ENCODE measurements at places on chromosomes 2 and 18. TPM values are rescaled to one million over a fixed set of nuclear protein-coding genes. Genes with fewer than 3 reads are reported as not detected.

DNA sequence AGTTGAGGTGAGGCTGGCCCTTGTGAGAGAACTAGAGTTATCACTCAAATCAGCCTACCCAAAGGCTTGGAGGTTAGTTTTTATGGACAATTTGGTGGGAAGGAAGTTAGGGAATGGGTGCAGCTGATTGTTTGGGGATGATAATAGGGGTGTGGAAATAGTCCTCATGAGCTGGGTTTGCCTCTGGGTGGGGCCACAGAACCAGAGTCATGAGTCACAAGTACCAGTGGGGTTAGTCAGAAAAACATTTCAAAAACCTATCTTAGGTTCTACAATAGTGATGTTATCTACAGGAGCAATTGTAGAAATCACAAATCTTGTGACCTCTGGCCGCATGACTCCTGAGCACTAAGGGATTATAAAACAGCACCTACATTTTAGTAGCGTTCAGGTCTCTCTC is 630.1 kb upstream of the PIK3C3 start:
- DNase-seq: no peak
- H3K27me3 ChIP-seq: no peaks in the 10 kb centered on the region
- no peaks in the 10 kb centered on the region for H3K4me1 ChIP-seq
- H3K36me3 ChIP-seq: no peaks in the 10 kb centered on the region
- no peak overlapping the region for H3K4me3 ChIP-seq

- H3K4me1 ChIP-seq: peaks cover 25% of the 10 kb centered on the region
- H3K36me3 ChIP-seq: no peaks in the 10 kb centered on the region
- peaks cover 22% of the 10 kb centered on the region for H3K27me3 ChIP-seq
- no peak overlapping the region for H3K27ac ChIP-seq
Measured at GRCh38 chr2:111709321-111709720, 174.7 kb downstream of the ANAPC1 start.

Gene RMND5A
- total RNA-seq: 29.6 TPM

- no peaks in the 10 kb centered on the region for H3K27me3 ChIP-seq
- no peak for DNase-seq
- H3K4me1 ChIP-seq: no peaks in the 10 kb centered on the region
- H3K4me3 ChIP-seq: no peak overlapping the region
Measured at GRCh38 chr18:26405190-26405801, 143.1 kb downstream of the KCTD1 start.

DNA sequence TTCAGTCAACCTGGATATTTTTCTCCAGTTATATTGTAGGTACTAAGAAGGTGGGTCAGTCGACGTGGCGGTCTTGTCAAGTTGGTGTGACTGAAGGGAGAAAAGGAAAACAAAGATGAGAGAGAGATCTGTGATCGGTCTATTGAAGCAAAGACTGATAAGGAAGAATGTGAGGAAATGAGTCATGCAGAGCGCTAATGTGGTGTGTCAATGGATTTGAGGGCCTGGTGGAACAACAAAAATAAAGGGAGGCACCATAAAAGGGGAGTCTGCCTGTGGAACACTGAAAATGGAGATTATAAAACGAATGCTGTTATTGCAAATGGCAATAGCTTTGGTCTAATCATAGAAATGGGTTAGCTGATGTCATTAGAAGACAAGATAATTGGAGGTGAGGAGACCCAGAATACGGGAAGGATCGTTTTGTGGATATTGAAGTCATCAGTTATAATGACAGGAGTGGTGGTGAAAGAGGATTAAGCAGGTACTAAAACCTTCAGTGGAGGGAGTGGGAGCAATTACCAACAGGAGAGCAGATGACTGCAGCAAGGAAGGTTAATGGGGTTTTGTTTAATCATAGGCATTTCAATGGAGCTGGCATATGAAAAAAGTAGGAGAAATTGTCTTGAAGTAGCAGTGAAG is 599.1 kb upstream of the FSHR start:
- no peak for DNase-seq
- no peaks in the 10 kb centered on the region for H3K4me1 ChIP-seq
- H3K4me3 ChIP-seq: no peak overlapping the region
- H3K27ac ChIP-seq: no peak overlapping the region
- no peaks in the 10 kb centered on the region for H3K27me3 ChIP-seq

Gene CRYGC
- total RNA-seq: not detected

DNA sequence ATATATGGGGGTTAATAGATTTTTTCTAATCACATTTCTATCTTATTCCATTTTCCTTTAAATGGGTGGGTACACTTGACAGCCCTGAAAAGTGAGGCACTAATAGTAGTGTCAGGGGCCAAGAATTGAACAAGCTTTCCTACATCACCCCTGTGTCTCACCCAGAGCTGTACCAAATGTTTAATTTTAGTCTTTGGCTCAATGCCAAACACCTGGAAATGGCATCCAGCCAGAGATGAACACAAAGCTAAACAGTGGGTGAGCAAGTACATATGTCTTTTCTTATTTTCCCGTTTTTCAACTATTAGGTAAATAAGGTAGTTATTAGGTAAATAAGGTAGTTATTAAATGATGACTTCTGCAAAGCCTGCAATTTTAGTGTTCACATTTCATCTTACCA is 276.3 kb upstream of the ERBB4 start:
- H3K36me3 ChIP-seq: no peaks in the 10 kb centered on the region
- H3K27me3 ChIP-seq: no peaks in the 10 kb centered on the region
- no peak overlapping the region for H3K4me3 ChIP-seq
- peaks cover 8% of the 10 kb centered on the region for H3K4me1 ChIP-seq
- no peak for DNase-seq

Gene TMEFF2
- total RNA-seq: not detected

- H3K4me1 ChIP-seq: no peaks in the 10 kb centered on the region
- no peak overlapping the region for H3K27ac ChIP-seq
- no peak for DNase-seq
Measured at GRCh38 chr2:70706026-70706795, 61.8 kb downstream of the ADD2 start.

Gene GALNT3
- total RNA-seq: 27.7 TPM

DNA sequence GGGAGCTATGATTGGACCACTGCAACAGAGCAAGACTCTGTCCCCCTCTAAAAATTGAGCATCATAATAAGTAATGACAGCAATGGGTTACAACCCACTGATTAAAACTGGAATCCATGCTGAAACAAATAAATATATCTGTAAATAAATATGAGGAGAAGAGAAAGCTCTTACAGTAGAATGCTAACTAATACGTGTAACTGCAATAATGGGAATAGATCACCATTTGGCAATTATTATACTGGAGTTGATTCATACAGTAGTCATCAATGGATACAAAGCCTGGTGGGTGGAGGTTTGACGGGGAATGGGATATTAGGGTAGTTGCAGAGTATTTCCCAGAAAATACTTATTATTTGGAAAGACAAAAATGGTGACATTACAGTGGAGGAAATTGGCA is 6.1 kb upstream of the INO80B start:
- H3K4me3 ChIP-seq: no peak overlapping the region
- no peak for DNase-seq
- H3K27me3 ChIP-seq: peaks cover 24% of the 10 kb centered on the region
- no peaks in the 10 kb centered on the region for H3K36me3 ChIP-seq
- peaks cover 19% of the 10 kb centered on the region for H3K4me1 ChIP-seq

DNA sequence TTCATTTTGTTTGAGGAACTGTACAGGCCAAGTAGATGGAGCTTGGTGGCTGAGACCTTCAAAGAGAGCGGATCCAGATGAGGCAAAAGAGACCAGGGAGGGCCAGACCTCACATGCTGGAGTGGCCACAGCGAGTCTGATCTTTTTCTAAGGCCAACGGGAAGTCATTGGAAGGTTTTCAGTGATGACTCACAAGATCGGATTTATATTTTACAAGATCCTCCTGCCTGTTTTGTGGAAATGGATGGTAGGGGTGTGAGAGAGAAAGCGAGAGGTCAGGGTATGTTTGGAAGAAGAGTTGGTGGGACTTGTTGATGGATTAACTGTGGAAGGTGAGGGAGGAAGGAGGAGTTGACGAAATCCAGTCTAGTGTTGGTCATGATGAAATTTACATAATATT is 44.6 kb upstream of the TUBA3D start:
- no peak overlapping the region for H3K27ac ChIP-seq
- no peak for DNase-seq
- no peak overlapping the region for H3K4me3 ChIP-seq
- peaks cover 6% of the 10 kb centered on the region for H3K4me1 ChIP-seq

DNA sequence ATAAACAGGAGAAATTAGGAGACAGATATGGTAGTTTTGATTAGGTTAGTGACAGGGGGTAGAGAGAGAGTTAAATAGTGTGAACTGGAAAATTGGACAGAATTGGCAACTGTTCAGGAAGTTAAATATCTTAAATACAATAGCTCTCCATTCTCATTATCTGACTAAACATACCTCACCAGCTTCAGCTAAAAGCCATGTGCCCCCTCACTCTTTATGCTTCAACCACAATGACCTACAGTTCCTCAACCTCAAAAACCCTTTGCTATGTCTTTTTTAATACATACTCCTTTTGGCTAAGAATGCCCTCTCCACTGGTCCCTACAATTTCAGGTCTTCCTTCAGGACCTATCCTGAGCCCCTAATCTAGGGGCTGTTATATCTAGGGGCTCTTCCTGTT is 740.2 kb upstream of the ZEB2 start:
- no peak overlapping the region for H3K27ac ChIP-seq
- peaks cover 2% of the 10 kb centered on the region for H3K4me1 ChIP-seq
- DNase-seq: no peak
- H3K27me3 ChIP-seq: peaks cover 5% of the 10 kb centered on the region
- no peak overlapping the region for H3K4me3 ChIP-seq

GRCh38 chr2:205665791-205666190 is 16.5 kb upstream of the NRP2 start:
- no peak for DNase-seq
- H3K4me3 ChIP-seq: no peak overlapping the region
- no peaks in the 10 kb centered on the region for H3K36me3 ChIP-seq
- H3K27ac ChIP-seq: no peak overlapping the region
- peaks cover 11% of the 10 kb centered on the region for H3K4me1 ChIP-seq

DNA sequence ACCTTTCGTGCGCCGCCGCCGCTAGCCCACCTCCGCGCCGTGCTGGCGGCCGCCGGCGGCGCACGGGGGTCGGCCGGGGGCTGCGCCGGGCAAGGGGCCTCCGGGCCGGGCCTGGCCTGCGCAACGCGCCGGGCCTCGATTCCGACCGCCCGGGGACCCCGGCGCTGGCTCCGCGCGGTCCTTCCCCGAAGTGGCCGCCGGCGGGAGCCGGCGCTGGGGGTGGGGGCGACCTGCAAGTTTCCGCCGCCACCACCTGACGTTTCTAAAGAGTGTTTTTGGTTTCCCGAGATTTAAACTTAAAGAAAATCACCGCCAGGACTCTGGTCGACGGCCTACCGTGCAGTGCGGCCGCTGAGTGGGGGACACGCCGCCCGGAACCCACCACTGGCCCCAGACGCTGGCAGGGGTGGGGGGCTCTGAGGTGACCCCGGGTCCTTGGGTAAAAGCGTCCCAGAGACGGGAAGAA is 3.8 kb upstream of the GATA6 start:
- no peak for DNase-seq
- H3K27me3 ChIP-seq: peaks cover 70% of the 10 kb centered on the region
- H3K4me3 ChIP-seq: no peak overlapping the region
- H3K4me1 ChIP-seq: peaks cover 16% of the 10 kb centered on the region
- peaks cover 6% of the 10 kb centered on the region for H3K36me3 ChIP-seq

DNA sequence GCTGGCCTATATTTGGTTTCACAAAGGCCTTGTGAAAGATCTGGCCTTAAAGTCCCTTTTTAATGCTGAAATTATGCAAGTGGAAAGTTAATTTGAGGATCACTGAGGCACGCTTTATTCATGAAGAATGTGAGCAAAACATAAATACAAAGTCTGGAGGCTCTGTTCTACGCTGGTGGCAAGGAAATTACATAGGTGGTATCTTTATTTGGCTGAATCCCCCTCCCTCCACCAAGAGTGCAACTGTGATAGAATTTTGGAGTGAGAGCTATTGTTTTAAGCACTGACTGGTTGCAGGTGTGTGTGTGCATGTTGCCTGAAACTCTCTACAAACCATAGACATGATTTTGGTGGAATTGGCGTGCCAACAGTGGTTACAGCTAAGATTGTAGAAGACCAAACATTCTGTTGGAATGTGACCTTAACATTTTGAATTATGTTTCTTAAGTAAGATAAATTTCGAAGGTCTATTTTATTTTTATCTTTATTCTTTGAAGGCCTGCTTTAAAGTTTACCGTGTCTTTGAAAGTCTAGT is 114.3 kb downstream of the SPTBN1 start:
- peak overlapping the region; percentile 76 for H3K4me3 ChIP-seq
- no peak for DNase-seq
- H3K27me3 ChIP-seq: no peaks in the 10 kb centered on the region
- peaks cover 84% of the 10 kb centered on the region for H3K4me1 ChIP-seq

DNA sequence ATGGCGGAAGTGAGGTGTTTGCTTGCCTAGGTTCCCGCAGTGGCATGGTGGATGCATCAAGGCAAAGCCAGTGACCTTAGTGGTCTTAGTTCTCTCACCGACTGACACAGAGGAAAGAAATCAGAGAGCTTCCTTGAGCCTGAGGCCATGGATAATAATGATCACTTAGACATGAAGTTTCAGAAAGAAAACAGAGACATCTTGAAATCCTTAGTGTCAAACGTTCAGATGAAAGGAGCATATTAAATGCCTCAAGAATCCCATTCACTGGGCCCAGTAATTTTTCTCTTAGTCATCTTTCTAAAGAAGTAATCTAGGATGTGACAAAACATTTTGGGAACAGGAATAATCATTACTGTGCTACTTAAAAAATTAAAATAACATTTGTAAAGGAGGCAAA is 35.2 kb downstream of the COPS8 start:
- no peaks in the 10 kb centered on the region for H3K4me1 ChIP-seq
- no peak overlapping the region for H3K4me3 ChIP-seq
- H3K36me3 ChIP-seq: no peaks in the 10 kb centered on the region
- DNase-seq: no peak
- H3K27me3 ChIP-seq: no peaks in the 10 kb centered on the region

GRCh38 chr2:143355870-143356269 is 226.7 kb downstream of the ARHGAP15 start:
- H3K4me1 ChIP-seq: no peaks in the 10 kb centered on the region
- no peak overlapping the region for H3K4me3 ChIP-seq
- DNase-seq: no peak
- H3K27ac ChIP-seq: no peak overlapping the region

DNA sequence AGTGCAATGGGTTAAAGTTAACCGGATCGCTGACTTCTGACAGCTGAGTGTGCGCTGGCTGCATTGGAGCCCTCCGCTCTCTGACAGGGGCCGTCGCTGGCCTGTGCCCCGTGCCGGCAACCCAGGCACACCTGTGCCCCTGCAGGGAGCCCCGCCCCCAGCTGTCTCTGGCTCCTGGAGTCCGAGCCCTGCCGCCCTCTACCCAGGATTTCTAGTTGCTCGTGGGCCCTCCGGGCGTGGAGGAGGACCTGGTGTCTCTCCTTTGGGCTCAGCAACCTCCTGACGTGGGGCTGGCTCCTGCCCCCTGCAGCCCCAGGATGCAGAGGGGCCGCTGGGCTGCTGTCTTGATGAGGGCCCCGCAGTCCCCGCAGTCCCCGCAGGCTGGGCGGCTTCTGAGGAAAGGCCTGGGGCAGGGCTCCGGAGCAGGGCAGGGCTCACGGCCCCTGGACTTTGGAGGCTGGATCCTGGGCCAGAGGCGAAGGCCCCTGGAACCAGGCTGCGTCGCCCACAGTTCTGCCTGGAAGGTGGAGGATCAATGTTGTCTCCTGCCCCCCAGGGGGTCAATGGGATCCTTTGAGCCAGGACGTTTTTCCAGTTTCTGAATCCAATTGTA is 172.8 kb downstream of the RNF144A start:
- H3K36me3 ChIP-seq: no peaks in the 10 kb centered on the region
- H3K27ac ChIP-seq: no peak overlapping the region
- no peaks in the 10 kb centered on the region for H3K4me1 ChIP-seq
- H3K27me3 ChIP-seq: peaks cover 7% of the 10 kb centered on the region
- H3K4me3 ChIP-seq: no peak overlapping the region
- no peak for DNase-seq
